ENCODE measurements at places on chromosomes 12 and 14. TPM values are rescaled to one million over a fixed set of nuclear protein-coding genes. Genes with fewer than 3 reads are reported as not detected.

DNA sequence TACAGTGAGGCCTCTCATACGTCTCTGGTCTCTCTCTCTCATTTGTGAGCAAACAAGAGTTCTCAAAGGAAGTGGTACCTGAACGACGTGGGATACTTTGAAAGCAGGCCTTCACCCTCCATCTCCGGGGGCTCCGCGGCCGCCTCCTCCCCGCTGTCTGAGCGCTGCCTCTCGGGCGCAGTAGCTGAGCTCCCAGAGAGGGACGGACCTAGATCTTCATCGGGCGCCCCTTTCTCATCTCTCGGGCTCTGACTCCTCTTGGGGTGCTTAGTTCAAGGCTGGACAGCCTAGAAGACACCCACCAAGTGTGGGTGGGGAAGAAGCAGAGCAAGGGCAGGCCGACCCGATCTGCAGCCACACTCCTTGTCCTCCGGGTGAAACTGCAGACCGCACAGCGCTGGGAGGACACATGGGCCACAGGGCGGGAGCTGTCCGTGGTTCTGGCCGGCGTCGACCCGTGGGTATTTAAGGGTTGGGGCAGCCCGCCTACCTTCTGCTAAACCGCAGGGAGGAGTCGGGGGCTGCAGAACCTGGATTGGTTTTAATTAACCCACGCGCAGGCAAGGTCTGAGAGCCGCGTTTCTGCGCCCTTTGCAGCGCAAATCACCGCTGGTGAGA lies 92.7 kb downstream of the PAH start:
- no peak for DNase-seq

The KRT73 gene
- total RNA-seq: not detected

DNA sequence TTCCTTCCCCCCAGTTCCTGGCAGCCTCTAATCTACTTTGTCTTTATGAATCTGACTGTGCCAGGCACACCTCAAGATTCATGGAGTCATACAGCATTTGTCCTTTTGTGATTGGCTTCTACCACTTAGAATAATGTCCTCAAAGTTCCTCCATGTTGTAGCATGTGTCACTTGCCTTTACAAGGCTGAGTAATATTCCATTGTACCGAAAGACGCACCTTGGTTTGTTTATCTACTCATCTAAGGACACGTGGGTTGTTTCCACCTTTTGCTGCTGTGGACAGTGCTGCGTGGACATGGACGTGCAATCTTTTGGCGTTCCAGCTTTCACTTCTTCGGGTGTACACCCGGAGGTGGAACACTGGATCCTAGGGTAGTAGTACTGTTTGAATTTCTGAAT lies 33.5 kb downstream of the ANAPC7 start:
- DNase-seq: no peak

GRCh38 chr14:96805956-96806355 lies 8.8 kb downstream of the VRK1 start:
- no peak for DNase-seq

The NID2 gene
- 3.7 TPM for total RNA-seq

DNA sequence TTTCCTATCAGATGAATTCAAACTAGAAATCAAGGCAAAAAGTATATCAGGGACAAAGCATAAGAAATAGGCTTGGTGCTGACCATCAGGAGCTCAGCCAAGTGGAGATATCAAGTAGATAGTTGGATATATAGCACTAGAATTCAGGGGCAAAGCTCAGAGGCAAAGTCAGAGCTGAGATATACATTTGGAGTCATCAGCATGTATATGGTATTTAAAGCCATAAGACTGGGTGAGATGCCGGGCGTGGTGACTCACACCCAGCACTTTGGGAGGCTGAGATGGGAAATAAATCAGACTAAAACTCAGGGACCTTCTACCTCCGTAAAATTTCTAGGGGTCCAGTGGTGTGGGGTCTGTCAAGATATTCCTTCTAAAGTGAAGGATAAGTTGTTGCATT lies 38.9 kb upstream of the LIMA1 start:
- no peak for DNase-seq

The HSPB8 gene
- 742 TPM for total RNA-seq

DNA sequence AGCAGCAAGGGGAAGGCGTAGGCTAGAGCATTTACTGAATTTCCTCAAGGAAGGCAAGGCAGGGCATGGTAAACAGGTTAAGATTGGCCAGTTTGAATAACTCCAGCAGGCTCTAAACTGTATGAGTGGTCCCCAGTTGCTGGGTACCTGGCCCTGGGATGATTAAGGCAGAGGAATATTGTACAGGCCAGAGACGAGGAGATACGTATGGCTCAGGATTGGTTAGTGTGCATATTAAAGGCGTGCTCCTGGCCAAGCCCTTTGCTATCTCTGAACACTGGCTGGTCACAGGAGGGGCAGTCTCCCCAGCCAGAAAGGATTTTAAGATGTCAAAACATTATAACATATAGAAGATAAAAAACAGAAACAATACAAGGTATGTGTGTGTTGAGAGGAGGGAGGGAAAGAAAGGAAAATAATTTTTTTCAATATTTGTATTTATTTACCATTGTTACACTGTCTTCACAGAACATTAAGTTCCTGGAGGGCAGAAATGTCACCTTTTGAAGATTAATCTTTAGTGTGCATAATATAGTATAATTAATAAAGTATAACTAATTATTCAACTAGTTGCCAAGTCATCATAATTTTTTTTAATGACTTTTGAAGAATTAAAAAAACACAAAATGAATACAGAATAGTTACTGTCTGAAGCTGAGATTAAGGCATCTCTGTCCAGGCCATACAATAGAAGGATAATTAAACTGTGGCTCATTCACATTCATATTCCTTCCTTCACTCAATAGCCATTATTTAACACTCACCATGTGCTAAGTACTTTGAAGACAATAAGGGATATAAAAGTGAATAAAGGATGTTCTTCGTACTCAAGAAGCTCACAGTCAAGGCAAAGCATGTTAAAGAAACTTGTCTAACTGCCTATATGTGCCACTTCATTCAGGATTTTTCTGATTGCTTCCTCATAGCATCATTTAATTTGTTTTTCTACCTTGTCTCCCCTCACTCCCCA lies 41.9 kb downstream of the DCP1B start:
- DNase-seq: no peak

DNA sequence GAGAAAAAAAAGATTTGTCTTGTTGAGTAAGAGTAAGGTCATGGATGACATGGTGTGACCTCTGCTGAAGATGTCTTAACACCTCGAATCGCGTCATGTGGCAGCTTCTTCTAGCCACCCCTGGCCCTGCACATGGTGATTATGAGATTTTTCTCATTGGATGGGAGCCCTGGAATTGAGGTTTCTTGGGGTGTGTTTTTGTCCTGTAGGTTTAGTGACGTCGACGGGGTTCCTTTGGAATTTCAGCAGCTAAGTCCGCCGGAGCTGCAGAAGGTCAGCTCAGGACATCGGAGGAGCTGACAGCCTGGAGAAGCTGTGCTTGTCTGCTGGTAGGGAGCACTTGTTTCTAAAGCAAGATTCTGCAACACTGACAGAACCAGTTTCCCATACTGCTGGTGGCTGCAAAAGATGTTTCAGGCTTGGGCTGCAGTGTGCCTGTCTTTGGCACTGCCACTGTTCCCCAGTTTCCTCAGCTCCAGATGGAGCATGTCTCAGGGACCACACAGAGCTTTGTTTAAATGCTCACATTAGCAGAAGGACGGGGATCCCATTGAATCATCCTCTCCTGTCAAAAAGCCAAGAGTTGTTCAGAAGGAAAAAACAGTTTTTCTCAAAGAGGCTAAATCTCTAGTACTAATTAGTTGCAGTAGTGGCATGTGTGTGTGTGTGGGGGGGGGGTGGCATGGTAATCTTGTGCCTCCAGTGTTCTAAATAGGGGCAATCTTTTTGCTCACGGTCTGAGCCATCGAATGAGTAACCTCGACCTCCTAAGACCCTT lies 5.2 kb upstream of the FOS start:
- no peak for DNase-seq

DNA sequence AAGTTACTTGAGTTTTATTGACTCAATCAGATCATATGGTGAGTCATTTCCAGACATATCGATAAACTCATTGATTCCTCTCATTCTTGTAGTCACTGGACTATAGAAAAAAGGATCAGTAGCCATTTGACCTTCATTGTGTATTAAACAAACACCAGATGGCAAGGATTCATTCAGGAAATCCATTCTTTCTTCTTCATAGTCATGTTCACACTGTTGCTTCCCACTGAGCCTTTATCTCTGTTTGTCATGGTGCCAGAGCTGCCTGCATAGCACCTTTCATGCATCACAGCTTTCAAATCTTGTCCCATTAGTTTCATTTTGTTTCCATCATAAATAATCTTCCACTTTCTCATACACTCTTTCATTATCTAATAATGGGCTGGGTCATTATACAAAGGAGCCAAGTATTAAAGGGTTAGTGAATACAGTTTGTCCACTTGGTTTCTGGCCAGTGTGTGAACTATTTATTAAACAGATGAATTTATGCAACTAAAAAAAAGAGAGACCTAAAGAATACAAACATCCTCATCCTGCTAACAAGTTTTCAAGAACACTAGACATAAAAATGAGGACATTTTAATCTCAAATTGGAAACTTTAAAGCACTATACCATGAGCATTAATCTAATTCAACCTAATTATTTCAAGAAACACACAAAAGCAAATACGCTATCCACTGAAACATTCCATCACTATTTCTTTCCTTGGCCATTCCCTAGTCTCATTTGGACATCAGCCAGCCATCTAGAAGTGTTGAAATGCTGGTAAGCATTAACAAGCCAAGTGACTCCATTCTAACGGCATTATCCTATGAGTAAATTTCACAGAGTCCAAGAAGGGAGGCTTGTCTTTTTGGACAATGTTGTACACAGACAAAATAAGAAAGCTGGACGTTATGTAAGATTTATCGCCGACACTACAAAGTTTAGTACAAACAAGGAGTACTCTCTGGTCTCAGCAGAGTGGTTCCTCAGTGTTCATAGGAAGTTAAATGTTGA lies 476.5 kb downstream of the FOXG1 start:
- DNase-seq: no peak

DNA sequence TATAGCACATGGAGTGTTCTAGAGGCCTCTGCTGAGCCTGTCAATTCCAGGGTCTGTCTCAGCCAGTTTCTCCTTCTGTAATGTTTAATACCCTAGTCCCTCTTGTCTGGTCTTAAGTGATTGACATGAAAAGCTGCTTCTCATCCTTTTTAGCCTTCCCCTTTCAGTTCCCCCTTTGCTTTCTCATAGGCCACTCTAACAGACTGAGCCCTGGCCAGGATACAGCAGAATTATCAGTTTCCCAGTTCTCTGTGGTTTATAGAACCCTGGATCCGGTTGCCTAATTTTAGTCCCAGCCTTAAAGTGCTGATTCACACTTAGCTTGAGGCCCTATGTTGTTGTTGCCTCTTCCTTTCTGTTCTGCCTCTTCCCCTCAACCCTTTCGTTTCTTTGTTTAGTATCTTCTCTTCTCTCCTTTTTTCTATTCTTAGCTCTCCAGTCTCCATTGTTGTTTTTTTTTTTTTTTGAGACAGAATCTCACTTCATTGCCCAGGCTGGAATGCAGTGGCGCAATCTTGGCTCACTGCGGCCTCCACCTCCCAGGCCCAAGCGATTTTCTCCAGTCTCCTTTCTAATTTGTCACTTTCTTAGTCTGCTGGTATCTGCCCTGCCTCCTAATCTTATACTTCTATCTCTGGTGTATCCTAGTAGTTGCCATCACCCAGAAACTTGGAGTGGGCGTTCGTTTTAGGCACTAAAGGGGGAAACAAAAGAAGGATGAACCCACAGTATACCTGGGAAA lies 2.9 kb upstream of the BIN2 start:
- DNase-seq: no peak

The CLEC1A gene
- total RNA-seq: 1.00 TPM

DNA sequence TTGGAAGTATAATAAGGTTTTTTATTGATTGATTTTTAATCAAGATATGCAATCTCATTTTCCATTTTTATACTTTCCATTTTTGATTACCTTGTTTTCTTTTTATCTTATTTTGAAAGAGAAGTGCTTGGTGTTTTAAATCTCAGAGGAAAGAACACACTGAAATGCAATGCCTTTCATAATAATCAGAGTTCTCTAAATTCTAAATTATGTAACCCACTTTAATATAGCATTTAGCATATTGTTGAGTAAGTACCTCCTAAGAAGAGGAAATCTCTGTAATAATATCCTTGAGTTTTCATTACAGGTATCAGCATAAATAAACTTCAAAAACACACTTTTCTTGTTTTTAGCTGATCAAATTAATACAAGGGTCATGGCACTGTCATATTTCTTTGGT lies 96.9 kb downstream of the GTF2A1 start:
- DNase-seq: no peak

The CCDC38 gene
- total RNA-seq: not detected

DNA sequence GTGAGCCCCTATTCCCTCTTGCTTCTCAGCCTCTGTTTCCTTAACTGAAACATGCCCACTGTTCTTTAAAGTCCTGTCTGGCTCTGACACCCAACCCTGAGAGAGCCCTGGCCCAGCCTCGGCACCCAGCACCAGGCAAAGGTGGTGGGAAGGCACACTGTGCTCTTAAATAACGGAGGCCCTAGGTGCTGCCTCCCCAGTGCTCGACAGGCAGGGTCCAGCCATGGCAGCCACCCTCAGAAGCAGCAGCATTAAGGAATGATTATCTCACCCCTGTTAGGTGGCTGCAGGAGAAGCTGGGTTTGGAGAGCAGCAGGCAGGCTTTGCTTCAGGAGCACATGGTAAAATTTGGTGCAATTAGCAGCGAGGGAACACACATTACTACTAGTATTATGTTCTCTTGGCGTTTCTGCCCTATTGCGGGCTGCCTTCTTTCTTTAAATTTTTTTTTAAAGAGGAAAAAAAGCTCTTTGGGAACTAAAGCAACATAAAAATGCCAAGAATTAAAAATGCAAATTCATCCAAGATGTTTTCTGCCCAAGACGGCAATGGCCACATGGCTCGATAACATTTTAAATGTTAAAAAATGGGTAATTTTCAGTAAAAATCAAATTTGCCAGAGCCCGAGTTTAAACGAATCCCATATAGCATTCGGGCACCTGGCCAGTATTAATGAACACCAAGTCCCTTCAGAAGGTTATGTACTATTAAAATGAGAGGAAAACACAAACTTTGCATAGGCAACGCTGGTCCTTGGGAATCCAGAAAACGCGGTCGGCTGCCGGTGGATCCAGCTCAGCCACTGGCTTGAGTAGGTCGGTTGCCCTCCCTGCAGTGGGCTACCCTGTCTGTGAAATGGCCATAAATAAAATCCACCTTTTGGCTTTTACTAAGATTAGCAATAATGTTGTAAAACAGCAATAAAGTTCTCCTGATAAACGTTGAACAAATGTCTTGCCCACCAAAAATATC lies 152.2 kb downstream of the BCL11B start:
- DNase-seq: no peak

GRCh38 chr12:21819236-21819635 lies 44.7 kb upstream of the KCNJ8 start:
- DNase-seq: no peak
